ENCODE measurements at places on chromosomes 6 and 20.

GRCh38 chr6:45445749-45446549 is 68.2 kb upstream of the SUPT3H start:
- peak; percentile 94 for DNase-seq

GRCh38 chr6:149755300-149756260 is 6.0 kb downstream of the PCMT1 start:
- DNase-seq = peak; percentile 32

- DNase-seq = no peak
These were observed 530.4 kb downstream of the QKI start for GRCh38 chr6:163944897-163945296.

DNA sequence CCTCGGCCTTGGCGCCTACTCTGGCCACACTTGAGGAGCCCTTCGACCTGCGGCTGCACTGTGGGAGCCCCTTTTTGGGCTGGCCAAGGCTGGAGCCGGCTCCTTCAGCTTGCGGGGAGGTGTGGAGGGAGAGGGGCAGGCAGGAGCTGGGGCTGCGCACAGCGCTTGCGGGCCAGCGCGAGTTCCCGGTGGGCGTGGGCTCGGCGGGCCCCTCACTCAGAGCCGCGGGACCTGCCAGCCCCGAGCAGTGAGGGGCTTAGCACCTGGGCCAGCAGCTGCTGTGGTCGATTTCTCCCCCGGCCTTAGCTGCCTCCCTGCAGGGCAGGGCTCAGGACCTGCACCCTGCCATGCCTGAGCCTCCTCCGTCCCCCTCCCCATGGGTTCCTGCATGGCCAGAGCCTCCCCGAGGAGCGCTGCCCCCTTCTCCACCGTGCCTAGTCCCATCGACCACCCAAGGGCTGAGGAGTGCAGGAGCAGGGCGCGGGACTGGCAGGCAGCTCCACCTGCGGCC is 136.8 kb downstream of the EPHA7 start:
- no peak for DNase-seq

GRCh38 chr6:121759370-121759769 is 323.9 kb downstream of the GJA1 start:
- peak; percentile 13 for DNase-seq

DNA sequence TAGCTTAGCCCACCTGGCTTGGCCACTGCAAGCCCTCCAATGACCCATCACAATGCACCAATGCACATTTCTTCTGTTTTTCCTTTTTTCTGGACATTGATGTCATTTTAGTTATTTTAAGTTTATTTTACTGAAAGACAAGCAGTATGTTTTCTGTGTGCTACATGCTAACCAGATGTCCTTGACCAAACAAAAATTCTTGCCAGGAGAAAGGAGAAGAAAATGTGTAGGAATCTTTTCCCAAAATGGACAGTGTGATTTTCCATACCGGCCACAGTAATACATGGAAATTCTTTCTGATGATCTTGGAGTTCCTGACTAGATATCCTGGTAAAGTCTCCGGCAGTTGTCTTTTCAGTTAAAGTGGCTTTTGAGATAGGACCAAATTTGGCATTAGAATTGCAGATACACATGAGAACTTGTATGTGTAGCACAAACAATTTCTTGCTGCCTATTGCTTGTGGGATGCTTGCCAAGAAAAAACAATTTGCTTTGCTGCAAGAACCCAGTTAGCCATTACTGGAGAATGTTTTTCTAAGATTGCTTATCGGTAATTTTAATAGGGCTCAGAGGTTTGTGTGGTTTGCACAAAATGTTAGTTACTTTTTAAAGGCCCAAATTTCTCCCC is 696.5 kb upstream of the CITED2 start:
- no peak for DNase-seq

- DNase-seq = peak; percentile 37
These were observed 7.2 kb upstream of the ABHD12 start for GRCh38 chr20:25397821-25398220.

DNA sequence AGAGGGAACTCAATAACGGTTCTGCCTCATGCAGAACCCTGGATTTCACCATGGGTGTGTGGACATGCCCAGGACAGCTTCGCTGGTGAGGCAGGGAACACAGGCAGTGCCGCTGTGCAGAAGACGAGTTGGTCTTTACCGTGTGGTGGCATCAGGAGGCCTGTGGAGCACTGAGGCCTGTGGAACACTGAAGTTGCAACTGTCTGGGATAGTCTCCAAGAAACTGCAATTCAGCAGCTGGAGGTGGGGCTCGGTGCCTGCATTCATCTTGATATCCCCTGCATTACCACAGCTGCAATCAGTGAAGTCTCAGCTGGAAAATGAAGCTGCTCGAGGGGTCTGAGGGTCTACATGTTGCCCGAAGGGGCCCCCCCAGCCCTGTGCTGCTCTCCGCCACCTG is 202.4 kb upstream of the CDH4 start:
- no peak for DNase-seq

DNA sequence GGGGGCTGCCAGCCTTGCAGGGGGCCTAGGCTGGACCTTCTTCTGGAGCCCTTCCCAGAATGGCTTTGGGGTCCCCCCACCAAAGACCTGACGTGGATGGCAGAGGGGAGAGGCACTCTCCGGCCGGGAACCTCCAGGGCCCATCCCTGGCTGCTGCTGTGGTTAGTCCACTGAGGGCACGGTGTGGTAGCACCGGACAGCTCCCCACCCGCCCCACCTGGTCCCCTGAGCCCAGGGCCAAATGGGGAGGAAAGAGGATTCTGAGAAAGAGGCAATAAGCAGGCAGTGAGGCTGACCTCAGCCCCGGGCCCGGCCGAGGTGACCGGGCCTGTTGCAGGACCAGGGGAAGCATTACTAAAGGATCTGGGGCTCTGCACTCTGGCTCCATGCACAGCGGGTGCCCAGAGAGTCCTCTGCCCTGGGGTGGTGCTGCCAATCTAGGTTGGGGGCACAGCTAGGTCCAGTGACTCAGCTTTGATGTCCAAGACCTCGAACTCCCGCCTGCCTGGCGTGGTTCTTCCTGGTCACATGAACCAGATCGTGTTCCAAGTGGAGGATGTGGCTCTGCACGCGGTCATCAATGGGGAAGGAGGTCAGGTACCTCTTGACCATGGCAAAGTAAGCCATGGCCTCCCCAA is 2.2 kb downstream of the CENPB start:
- no peak for DNase-seq

GRCh38 chr20:25009218-25010145 is 16.9 kb upstream of the APMAP start:
- DNase-seq = no peak

- peak; percentile 22 for DNase-seq
These were observed 87.0 kb upstream of the OLIG3 start for GRCh38 chr6:137581019-137581707.

GRCh38 chr6:3777730-3778461 is 26.4 kb upstream of the PXDC1 start:
- no peak for DNase-seq

DNA sequence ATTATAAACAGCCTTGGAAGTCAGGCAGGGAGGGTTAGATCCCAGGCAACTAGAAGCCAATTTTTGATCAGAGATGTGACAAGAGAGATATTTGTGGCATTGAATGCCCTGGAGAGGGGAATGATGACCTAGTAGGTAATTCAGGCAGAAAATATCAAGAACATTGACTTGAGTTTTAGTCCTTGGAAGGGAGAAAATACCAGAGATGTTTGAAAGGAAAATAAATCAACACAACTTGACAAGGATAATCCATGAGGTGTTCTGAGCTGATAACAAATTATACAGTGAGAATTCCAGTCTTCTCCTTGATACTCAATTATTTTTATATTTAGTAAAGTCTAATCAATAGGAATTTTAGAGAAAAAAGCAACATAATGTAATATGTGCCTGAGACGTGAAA is 10.6 kb upstream of the MARCKS start:
- no peak for DNase-seq

DNA sequence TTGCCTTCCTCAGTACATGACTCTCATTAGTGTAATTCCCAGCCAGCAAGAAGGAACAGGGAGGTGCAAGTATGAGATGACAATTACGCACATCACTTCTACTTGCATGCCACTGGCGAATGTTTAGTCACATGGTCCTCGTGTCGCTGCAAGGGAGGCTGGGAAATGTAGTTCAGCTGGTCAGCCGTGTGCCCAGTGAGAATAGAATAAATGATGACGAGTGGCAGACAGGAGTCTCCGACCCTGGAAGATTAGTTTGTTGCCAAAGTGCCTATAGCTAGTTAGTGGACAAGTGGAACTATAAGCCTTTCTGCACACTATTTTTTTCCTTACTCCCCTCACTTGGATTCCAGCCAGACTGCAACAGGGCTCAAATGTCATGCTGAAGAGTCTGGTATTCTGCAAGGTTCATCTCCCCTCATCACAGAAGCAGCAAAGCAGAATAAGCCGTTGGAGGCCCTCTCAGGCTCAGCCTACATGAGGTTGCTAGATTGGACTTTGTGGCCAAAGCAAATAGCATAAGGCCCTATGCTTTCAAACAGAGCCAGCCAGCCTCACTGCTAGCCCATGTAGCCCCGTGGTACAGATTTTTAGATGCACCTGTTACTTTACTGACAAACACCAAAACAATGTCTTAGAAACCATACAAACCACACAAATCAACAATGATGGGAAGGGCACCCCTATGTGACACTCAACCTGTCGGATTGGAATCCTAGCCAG is 9.7 kb downstream of the LINC00237 start:
- peak; percentile 45 for DNase-seq

- DNase-seq = no peak
These were observed 178.2 kb downstream of the LRFN2 start for GRCh38 chr6:40408786-40409542.

- peak; percentile 41 for DNase-seq
These were observed 3.4 kb upstream of the DUSP22 start for GRCh38 chr6:288866-289265.

DNA sequence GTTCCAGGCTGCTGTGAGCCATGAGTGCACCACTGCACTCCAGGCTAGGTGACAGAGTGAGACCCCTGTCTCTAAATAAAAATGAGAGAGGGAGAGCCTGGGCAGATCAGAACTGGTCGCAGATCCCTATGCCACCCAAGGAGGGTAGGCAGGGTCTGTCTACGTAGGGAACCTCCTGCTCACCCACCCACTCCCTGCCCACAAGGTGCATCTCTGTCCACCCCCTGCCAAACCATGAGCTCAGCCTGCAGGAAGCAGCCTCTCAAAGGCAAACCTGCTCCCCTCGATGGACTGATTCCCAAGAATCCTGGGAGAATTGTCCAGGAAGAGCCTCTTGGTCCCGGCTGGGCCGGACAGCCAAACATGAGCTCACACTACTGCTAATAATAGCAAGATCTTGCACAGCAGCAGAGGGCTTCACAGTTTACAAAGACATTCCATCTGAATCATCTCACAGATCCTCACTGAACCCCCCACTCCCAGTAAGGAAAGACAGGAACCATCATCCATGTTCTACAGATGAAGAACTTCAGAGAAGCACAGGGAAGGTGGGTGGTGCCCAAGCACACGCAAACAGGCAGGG is 27.8 kb upstream of the TLDC2 start:
- DNase-seq = no peak

- peak; percentile 23 for DNase-seq
These were observed 11.6 kb downstream of the TNFAIP3 start for GRCh38 chr6:137878486-137879285.

DNA sequence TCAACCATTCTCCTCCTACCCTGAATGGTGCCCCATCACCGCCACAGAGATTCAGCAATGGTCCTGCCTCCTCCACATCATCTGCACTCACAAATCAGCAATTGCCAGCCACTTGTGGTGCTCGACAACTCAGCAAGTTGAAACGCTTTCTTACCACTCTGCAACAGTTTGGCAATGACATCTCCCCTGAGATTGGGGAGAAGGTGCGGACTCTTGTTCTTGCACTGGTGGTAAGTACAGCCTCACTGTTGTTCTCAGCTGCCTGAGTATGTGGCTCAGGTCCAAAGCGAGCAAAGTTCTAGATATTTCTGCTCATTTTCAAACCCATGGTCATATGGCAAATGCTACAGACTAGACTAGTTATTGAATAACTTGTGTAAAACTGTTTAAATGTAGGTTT is 51.0 kb upstream of the C20orf144 start:
- DNase-seq = no peak

GRCh38 chr6:150652848-150653613 is 53.3 kb downstream of the PLEKHG1 start:
- DNase-seq = no peak

DNA sequence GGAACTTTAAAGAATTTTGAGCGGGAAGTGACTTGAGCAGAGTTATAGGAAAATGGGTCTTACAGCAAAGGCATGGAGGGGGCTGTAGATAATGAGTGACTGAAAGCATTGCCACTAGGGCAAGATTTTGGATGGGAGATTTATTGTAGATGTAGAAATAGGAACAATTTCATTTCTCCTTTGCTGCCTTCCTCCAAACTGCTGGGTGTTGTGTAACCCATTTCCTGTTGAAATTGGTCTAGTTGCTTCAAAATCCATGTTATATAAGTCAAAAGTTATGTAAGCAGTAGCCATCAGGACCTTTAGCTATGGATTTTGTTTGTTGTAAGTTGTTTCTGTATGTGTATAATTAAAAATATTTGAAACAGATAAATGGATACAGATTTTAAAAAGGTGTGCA is 11.1 kb downstream of the YWHAB start:
- DNase-seq = peak; percentile 81

Data from suppressor macrophage treated with lipopolysaccharide for 4 hours (primary cell).